ENCODE measurements at places on chromosomes 4 and X.

DNA sequence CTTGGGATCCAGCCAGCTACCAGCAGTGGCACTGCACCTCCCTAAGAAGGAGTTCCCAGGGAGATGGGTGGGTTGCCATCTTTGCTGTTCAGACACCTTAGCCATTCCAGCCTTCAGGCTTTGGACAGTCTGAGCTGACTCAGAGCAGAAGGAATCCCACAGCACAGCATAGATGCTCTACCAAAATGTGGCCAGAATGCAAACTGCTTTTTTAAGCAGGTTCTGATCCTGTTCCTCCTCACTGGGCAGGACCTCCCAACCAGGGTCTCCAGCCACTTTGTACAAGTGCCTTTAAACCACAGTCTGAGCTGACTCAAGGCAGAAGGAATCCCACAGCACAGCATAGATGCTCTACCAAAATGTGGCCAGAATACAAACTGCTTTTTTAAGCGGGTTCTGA is 209.0 kb downstream of the NPNT start:
- no peak for DNase-seq

DNA sequence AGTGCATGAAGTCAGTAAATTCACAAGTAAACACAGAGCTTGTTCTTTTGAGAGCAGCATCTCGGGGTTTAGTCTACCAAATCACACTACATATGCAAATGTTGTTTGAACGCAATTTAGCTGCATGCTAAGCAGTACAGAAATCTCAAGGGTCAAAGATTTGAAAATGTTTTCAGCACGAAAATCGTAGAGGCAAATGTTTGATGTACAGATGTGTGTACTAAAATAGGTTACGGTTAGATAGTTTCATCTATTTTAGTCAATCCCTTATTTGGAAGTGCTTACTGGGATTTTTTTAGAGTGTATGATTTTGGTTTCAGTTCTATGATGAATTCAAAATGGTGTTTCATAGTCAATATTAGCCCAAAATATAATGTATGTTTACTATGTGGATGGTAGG is 1928.2 kb upstream of the TENM3 start:
- no peak for DNase-seq

DNA sequence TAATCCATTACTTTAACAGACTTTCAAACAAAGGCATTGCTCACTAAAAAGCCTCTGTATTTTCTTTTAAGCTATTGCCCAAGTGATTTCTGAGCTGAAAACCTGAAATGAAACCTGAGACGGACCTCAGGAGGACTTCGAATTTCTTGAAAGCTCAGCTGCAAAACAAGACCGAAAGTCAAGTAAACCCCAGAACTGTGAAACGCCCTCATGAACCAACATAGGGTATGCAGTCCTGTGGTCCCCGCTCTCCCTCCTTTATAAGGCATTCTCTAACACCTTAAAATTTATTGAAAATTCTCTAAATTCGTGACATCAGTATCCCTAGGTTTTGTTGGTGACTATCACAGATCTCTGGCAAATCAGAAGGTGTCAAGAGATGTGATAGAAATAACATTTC is 91.8 kb downstream of the SHISA3 start:
- no peak for DNase-seq

- DNase-seq: no peak
Measured at GRCh38 chrX:97867266-97867665, 983.6 kb downstream of the RPA4 start.

- no peak for DNase-seq
Measured at GRCh38 chr4:85393201-85393600, 81.7 kb upstream of the ARHGAP24 start.

DNA sequence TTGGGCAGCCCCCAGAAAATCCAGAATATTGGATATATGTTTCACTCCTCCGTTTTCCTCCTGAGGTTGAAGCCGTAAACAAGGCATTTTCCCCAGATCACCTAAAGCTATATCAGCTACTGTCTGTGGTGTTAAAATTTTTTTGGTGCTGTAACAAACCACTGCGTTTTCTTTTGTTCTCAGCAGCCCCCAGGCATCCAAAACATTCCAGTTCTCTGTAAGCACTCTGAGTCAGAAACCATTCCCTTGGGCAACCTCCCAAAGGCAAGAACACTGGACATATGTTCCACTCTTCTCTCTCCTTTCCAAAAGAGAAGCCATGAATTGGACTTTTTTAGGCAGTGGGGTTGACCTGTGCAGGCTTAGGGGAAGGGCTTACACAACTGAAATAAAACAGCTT is 310.9 kb downstream of the MID1IP1 start:
- DNase-seq: no peak

DNA sequence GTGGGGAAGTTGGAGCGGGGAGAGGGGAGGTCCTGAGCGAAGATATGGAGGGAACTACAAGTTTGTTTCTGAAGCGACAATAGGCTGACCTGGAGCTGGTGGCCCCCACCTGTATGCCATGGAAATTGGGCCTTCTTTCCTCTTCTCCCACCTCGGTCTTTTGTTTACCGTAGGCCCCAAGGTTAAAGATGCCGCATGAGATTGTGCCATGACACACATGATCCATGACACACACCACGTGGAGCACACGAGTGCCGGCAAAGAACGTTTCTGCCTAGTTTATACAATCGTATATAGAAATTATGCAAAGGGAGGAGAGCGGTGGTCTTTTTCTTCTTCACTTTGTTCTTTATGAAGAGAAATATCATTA is 408 bp downstream of the TMEM33 start:
- no peak for DNase-seq

DNA sequence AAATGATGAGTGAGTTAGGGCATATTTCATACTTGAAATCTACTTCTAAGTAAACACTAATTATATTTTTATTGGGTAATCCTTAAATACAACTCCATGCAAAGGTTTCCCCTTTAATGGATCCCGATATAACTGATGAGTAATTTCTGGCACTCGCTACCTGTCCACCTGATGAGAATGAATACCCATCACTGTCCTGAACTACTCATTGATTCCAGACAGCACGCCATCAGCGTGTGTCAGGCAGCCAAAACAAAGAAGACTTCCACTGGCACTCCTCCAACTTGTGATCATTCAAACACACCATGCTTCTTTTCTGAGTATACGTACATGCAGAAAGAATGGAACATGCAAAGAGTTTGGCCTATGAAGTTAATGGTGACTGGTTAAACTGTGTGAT is 69.4 kb downstream of the HCCS start:
- no peak for DNase-seq

DNA sequence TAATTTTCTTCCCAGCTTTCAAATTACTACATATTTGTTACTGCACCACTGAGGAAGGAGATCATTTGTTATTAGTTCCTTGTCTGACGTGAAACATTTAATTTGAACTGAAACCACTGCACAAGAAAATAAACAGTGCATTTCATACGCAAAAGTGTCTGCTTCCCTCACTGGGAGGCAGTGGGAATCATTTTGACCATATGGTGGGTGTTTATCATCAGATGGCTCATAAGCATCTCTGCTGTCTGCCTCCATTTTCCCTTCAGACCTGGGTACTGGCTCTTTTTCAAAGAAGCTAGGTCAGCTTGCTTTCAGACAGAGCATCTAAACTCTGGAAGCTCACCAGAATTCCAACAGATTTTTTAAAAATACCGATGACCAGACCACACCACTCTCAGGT is 135.2 kb downstream of the PCDH19 start:
- no peak for DNase-seq

DNA sequence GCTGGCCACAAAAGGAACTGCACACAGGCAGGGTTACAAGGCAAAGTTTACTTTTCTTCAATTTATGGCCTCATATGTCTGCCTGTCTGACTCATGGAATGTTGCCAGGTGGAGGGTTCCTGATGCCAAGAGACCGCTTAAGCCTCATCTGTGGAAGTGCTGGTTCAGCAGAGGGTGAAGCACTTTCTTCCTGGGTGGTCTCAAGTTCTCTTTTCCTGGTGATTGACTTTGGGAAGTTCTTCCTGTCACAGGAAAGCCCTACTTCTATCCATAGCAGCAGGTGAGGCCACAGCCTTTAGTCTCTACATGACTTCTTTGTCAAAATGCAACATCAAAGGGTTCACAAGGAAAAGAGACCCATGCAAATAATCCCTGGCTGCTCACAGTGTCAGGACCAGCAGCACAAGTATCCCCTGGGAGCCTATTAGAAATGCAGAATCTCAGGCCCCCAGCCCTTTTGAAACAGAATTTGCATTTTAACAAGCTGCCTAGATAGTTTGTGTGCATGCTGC is 81.4 kb upstream of the IGFBP7 start:
- DNase-seq: no peak

DNA sequence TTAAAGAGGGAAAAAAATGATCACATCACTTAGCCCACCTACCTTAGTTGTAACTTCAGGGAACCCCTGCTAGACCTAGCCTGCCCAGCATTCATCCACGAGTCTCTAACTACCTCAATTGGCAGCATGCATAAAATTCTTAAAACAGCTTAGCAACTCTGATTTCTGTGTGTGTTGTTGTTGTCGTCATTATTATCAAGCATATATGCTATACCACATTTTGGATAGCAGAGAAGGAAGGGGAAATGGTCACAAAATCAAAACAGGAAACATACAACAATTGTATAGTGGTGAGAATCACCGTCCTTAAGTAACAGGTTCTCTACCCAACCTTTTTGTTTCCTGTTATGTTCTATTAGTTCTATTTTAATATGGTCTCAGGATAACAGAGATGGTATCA is 2.7 kb upstream of the ACOT9 start:
- DNase-seq: no peak

- no peak for DNase-seq
Measured at GRCh38 chr4:60897415-60897814, 302.7 kb upstream of the ADGRL3 start.

DNA sequence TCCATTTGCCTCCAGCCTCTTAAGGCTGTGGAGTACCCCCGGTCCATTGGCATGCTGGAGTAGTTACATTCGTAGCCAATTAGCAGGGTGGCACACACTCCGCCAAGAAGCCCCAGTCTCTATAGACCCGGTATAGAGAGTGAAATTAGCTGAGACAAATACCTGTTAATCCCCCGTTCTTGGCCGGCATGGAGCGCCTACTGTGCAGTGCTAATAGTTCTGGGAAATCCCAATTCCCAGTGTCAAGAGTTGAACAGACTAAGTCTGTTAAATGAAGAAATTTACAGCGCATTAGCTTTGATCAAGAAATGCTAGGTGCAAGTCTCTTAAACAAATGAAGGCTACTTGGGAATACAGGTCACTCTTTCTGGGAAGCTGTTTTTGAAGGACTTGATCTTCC is 127.8 kb upstream of the ARX start:
- no peak for DNase-seq

- DNase-seq: no peak
Measured at GRCh38 chr4:95761426-95761825, 78.5 kb upstream of the PDHA2 start.

DNA sequence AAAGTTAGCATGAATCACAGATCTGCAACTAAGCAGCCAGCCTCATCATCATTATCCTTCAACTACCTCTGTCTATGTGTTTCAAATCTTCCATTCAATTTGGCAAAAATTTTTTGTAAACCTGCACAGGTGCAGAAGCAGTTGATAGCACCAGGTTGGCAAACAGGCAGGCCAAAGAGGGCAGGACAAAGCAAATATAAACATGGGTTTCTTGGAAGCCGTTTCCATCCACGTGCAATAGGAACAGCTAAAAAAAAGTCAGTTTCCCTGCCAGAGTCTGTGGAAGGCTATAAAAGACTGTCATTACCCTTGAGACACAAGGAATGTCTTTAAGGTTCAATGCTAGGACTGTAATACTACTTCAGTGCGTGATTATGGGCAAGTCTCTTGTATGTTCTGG is 253.2 kb downstream of the PDHA2 start:
- no peak for DNase-seq

DNA sequence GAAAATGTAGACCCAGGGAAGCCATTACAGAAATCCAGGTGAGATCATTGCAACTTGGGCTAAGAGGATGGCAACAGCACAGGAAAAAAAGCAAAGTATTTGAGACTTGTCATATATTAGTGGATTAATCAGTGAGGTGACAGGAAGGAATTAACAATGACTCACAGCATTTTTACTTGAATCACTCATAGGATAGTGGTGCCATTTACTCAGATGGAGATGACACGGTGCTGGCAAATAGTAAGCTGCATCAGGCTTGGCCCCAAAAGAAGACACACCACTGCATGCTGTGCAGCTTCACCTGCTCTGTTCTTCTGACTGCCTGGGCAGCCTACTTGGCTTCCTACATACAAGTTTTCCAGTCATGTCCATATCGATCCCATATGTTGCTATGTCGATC is 144.8 kb downstream of the FRYL start:
- DNase-seq: no peak

DNA sequence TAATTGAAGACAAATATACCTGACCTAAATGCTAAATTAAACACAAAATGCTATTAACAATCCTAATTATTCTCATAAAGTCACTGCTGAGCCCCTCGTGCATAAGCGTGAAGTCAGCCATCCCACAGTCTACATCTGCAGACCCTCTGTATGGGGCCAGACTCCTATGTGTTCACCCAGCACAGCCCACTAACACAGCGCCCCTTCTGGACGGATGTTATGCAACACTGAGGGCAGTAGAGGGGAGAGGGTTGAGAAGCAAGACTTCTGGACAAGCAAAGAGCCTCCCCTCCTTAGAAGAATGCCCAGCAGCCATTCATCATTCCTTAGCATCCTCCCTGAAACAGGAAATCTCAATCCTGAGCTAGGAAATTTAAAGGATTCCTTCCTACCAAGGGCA is 7.9 kb downstream of the TRPC3 start:
- no peak for DNase-seq

DNA sequence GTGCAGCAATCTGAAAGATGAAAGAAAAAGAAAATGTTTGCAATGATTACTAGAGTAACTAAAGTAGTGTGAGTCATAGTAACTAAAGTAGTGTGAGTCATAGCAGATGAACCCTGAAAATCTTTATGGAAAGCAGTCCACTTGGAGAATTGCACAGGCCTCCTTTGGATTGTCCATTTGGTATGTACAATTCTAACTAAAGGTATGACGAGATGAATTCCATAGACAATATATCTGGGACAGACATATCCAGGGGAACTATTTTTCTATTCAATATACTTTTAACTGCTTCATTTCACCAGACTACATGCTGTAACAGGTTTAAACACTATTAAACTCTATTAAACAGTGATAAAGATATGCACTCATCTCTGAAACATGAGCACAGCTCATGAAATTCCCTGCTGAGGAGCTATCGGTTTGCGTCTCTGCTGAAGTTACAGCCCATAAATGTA is 798.7 kb downstream of the PCDH7 start:
- no peak for DNase-seq

- DNase-seq: no peak
Measured at GRCh38 chr4:126965877-126966276, 666.9 kb upstream of the INTU start.

GRCh38 chr4:130753926-130754325 is 1658.0 kb downstream of the C4orf33 start:
- no peak for DNase-seq

All from MV-4-11 (cell line).